GM12891 (cell line): ENCODE measurements at places on chromosomes 4 and X.

- DNase-seq: peak; percentile 30
Observed at GRCh38 chr4:121951521-121952110, at the start of gene TRPC3. TSS of gene TRPC3 (minus strand) at chr4:121952060. CDS start at chr4:121951680, 380 bp downstream.

DNA sequence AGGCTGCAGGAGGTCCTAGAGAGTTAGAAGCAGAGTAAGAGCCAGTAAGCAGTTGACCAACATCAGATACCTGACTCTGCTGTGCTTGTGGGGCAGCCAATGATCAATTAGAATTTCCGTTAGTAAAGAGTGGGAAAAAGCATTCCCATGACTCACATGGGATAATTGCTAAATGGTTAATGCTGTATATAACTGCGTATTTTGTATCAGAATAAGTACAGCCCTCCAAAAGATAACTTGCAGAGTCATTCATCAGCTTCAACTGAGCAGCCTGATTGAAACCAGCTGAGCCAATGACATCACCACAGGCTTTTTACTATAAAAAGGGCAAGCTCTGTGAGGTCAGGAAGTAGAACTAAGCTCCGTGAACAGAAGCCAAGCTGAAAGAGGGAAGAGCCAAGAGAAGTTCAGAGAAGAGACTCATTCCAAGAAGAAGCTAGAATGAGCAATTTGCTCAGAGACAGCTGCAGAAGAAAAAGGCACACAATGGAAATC lies 67.9 kb downstream of the PPP3CA start:
- DNase-seq: no peak

DNA sequence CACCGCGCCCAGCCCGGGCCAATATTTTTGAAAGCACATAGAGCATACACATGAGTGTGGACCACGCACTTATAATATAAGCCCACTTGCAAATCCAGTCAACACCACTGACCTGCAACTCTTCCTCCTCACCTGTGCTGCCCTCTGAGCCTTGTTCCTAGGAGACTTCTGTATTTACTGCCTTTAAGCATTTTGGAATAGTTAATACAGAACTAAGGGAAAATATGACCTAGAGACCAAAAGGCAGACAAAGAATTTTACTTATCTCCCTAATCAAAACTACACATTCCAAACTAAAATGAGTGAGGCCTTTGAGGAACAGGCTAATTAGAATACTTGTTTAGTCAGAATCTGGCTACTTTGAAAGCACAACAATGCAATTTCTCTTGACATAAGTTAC lies 89.1 kb downstream of the RELL1 start:
- DNase-seq: no peak

GRCh38 chr4:127737295-127737694 lies 7.1 kb downstream of the SLC25A31 start:
- DNase-seq: no peak

- no peak for DNase-seq
Observed at GRCh38 chr4:83043801-83044407, 8.9 kb downstream of the COPS4 start.

GRCh38 chr4:18435781-18436180 lies 414.2 kb upstream of the LCORL start:
- no peak for DNase-seq

DNA sequence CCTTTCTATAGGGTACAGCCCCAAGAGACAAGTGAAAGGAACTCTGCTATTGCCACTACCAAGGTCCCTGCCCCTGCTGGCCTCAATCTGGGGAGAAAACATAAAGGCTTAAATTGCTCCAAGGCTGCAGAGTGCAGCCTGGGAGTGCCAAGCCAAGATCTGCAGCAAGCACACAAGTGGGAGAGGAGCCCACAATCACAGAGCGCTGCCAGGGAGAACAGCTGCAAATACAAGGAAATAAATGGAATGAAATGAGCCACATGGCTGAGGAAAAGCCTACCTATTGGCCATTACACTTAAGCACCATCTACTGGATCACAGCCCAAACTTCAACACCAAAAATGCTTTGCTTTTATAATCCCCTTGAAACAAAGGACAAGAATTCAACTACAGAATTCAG lies 582.4 kb downstream of the FAM133A start:
- DNase-seq: no peak

GRCh38 chr4:118683513-118683912 lies 1.7 kb upstream of the METTL14 start:
- no peak for DNase-seq

DNA sequence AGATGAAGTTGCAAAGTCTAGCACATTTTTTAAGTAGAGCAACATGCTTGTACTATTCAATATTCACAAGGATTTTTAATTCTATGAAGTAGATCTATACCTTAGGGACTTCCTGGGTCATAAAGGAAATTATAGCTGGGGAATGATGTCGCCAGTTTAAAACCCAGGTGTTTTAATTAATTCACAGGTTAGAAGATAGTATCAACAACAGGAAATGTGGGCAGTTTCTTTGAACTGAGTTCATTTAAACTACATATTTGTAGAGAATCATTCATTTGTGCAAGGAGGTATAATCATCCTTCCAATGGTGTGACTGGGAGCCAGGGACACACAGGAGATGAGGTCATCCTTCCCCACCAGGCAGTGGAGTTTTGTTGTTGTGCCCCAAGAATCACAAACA lies 181.3 kb upstream of the KLF3 start:
- no peak for DNase-seq

DNA sequence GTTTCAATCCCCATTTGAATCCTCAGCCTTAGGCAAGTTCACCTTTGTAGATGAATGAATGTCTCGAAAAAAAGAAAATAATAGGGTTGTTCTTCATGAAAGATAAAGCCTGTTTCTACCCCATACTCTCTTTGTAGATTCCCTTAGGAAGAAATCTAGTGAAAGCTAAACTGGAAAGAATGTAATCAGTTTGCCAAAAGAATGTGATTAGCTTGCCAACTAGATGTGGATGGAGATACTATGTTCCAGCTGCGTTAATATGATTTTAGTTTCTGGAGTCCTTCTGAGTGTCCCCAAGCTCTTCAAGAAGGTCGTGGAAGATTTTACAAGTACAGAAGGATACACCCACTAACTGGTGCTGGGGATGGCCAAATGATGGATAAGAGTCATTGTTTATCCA lies 162.3 kb upstream of the EDNRA start:
- no peak for DNase-seq

DNA sequence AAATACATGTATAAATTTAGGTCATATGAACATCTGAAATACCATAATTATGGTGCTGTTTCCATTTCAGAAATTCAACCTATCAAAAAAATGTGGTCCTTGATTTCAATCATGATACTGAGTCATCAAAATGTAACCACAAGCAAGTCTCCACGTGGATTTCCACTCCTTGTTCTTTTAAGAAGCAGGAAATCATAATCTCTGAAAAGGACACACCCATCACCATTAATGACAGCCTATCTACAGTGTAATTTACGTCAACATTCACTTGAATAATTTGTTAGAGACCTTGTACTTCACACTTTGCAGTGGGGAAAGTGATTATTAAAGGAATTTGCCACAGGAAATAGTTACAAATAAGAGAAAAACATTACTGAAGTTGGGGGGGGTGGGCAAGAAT lies 17.7 kb upstream of the SLC7A11 start:
- DNase-seq: no peak

DNA sequence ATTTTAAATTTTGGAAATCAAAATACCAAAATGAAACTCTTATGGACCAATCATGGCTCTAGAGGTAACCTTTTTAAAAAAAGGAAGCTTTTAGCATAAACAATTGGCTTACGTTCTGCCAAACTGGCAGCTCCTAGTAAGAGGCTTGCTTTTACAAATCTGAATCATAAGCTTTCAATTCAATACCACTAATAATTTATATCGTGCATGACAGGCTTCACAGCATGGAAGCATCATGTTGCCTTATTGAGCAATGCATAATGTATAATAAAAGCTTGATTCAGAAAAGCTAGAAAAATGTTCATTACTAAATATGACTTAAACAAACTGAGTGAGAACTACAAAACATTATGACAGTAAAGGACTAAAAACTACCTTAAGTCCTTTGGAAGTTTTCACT lies 280.9 kb downstream of the IQCM start:
- DNase-seq: no peak

DNA sequence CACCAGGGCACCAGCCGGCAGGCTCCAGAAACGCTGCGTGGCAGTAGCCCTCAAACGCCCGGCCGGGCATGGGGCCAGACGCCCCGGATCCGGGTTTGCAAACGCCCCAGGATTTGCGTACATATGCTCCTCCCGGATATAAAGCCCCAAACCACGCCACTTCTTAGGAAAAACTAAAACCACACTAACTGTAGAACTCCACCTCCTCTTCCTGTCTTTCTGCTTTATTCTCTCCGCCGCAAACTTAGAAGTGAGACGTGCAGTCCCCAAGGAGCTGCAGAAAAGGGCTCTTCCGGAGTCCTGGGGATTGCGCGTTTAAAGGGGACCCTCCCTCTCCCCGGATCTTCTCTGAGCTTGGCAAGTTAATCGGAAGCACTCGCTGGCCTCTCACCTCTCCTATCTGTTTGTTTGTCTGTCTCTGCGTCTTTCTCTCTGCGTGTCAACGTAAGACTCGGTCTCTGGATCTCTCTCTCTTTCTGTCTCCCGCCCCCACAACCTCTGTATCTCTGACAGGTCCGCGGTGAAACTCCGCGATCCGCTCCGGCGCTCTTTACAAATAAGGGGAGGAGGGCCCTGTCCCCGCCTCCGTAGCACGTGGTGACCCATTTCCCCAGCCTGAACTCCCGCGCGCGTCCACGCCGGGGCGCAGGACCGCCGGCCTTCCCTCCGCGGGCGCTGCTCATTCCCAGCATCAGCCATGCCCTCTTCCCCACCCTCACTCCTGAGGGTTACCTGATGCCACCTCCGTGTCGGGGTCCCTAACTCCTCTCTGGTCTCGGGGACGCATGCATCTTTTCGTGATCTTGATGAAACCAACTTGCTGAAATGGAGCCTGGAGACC lies at the start of gene SLC39A8:
Gene SLC39A8, minus strand, starts transcription at position 529 of the 841 bp plus-strand sequence. CDS start 820 bp downstream, outside the sequence.
- peak; percentile 79 for DNase-seq

- DNase-seq: no peak
Observed at GRCh38 chr4:81237791-81238190, 22.8 kb upstream of the PRKG2 start.

DNA sequence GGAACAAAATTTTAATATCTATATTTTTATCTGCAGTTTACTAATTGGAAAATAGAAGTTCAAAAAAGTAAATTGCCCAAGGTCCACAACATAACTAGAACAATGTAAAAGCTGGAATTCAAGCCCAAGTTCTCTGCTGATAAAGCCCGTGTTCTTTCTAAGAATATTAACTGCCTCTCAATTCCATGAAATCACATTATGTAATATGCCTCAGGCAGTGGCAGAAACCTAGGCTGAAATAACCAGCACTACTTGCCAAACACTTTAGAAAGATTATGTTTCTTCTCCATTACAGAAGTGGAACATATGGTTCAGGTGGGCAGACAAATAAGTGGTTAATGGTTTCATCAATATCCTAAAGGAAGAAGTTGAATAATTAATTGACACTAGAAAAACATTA lies 56.7 kb upstream of the ADGRL3 start:
- DNase-seq: no peak

DNA sequence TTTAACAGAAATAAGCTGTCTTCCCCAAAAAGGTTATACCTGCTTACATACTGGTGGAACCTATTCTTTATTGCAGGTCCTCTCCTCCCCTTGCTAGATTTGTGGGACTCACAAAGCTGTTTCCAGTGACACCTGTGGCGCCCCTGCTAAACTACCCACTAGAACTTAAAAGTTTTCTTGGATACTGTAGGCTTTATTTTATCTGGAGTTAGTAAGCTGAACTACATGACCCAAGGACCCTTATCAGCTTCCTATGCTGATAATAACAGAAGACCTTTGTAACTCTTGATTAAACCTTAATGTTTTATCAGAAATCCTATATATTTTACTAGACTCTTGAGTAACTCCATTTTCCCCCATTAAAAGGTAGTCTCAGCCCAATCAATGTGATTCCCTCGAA lies 32.3 kb downstream of the CLDN2 start:
- no peak for DNase-seq

DNA sequence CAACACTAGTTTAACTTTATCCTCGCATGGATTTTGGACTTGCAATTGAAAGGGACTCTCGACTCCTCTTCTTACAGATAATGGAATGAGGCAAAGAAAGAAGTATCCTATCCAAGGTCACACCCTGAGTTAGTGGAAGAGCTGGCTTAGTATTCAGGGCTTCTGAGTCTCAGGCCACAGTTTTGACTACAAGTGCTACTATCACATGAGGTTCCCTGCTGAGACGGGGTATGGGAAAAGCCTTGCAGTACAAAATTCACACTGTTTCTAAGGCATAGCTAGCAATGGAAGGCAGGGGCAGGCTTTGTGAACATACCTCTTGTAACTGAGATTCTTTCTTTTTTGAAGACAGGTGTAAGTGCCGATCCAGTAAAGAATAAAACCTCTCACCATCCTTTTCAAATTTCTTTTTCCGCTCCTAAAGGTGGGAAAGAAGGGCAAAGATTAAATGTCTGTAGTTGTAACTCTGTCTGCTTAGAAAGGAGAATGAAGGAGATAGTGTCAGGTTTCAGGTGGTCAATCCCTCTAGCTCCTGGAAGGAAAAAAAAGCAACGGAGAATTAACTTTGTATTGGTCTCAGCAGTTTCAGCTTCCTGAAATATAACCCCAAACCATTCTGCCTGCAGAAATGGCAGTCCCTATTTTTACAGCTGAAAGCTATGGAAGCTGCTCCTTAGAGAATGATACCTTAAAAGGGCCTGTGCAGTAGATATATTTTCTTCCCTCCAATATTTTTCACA lies 199.0 kb downstream of the OPHN1 start:
- DNase-seq: no peak

DNA sequence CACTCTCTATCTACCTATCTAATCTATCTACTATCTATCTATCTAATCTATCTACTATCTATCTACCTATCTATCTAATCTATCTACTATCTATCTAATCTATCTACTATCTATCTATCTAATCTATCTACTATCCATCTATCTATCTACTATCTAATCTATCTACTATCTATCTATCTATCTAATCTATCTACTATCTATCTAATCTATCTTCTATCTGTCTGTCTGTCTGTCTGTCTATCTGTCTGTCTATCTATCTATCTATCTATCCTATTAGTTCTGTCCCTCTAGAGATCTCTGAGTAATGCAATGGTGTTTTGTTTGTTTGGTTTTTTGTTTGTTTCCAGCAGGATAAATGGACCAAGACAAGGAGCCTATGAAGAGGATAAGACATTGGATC lies 9.4 kb upstream of the ASMTL start:
- no peak for DNase-seq

- DNase-seq: no peak
Observed at GRCh38 chrX:22396408-22396807, 123.7 kb downstream of the CBLL2 start.

- DNase-seq: no peak
Observed at GRCh38 chr4:46586566-46586965, 196.6 kb upstream of the GABRA2 start.
